Lower lobe of right lung (tissue), 2 donors: ENCODE measurements at places on chromosomes 6 and 20.

DNA sequence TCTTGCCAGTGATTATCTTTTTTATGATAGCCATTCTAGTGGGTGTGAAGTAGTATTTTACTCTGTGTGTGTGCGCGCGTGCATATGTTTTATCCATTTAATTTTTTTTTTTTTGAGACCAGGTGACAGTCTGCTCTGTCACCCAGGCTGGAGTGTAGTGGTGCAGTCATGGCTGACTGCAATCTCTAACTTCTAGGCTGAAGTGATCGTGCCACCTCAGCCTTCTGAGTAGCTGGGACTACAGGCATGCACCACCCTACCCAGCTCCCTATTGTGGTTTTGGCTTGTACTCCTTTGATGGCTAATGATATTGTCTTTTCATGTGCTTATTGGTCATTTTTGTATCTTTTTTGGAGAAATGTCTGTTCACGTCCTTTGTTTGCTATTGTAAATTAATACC is 33.3 kb downstream of the ITCH start:
- DNase-seq, result no peak

GRCh38 chr6:3370361-3371221 is 86.3 kb downstream of the SLC22A23 start:
- no peak for DNase-seq

DNA sequence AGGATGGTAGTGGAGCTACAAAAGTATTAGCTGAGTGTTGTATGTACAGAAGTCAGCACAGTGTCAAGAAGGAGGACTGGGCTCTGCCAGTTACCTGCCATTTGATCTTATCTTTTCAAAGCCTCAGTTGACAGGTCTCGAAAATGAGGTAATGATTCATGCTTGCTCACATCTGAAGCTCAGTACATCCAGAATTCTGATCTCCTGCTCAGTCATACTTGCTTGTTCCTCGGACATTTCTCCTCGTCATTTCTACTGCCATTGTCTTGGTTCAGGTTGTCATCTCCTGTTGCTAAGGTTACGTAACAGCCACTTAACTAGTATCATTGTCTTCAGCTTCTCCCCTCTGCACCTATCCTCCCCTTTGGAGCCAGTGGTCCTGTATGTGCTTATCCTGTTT is 89.5 kb downstream of the SLX4IP start:
- no peak for DNase-seq

DNA sequence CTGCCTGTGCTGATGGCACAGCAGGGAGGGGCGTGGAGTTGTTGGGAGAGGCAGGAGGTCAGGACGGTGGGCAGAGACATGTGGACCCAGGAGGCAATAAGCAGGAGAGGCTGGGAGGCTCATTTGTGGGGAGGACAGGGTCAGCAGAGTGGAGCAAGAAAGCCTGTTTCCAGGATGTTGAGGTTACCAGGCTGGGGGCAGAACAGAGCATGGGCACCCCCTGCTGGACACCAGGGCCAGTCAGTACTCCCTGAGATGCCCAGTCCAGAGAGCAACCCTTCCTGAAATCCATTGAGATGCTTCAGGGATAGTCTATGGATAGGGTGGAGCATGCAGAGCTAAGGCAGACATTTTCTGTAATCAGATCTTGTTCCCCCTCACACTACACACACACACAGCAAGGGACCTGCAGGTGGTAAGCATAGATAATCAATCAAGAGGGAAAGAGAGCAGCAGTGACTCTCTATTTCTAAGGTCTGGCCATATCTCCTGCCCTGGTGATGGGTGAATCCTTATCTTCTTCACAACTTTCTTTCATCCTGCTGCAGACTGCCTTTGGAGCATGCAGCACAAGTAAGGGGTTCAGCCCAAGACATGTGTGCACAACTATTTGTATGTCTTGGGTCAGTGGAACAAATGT is 41.7 kb downstream of the MOCS1 start:
- peak; percentile 73 for DNase-seq

- no peak for DNase-seq
Observed at GRCh38 chr6:80618953-80619352, 512.5 kb downstream of the BCKDHB start.

DNA sequence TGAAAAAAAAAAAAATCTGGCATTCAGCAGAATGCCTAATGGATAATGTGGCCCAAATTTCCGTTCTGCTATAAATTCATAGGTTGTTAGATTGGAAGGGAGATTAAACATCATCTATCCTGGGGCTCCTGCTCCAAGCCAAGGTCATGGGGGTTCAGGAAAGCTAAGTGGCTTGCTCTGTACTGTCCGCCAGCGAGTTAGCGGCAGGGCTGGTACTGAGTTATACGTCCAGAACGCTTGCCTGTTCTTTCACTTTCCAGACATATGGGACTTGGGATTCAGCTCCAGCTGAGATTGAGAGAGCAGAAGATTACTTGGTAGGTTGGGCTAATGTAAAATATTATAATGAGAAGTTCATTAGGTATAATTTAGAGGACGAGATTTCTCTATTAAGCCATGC is 858 bp downstream of the RWDD1 start:
- DNase-seq, result no peak

DNA sequence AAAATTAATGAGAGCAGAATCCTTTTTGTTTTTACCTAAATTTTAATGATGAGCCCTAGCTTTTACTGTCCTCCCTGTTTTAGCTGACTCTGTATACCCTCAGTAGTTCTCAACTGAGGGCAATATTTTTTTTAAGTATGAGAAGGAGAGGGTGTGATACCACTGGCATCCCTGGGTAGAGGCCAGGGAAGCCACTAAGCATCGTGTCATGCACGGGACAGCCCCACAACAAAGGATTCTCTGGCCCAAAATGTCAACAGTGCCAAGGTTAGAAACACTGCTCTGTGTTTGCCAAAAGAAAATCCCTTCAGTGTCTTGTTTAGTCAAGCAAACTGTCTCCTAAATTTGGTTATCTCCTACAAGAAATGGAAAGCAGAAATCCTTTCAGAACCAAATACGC is 210.4 kb downstream of the KCNQ5 start:
- no peak for DNase-seq

GRCh38 chr6:41359617-41360313 is 24.4 kb downstream of the NCR2 start:
- no peak for DNase-seq

DNA sequence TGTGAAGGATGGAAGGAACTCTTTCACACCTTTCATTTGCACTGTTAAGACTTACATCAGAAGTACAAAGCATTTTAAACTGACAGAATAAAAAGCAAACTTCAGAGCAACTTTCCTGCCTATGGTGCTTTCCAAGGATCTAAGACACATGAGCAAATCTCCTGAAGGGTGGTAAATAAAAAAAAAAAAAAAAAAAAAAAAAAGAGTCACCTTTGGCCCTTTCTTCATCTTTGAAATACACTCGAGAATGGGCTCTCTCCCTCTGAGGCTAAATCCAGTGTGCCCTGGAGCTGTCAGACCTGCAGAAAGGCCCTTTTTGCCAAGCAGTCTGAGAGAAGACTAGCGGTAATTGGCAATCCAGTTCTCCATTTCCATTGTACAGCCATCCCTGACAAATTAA is 1113.8 kb upstream of the FLRT3 start:
- no peak for DNase-seq

GRCh38 chr6:136962661-136963060 is 40.6 kb downstream of the SLC35D3 start:
- no peak for DNase-seq

GRCh38 chr20:45098103-45098773 is 2.7 kb downstream of the KCNS1 start:
- DNase-seq, result no peak

DNA sequence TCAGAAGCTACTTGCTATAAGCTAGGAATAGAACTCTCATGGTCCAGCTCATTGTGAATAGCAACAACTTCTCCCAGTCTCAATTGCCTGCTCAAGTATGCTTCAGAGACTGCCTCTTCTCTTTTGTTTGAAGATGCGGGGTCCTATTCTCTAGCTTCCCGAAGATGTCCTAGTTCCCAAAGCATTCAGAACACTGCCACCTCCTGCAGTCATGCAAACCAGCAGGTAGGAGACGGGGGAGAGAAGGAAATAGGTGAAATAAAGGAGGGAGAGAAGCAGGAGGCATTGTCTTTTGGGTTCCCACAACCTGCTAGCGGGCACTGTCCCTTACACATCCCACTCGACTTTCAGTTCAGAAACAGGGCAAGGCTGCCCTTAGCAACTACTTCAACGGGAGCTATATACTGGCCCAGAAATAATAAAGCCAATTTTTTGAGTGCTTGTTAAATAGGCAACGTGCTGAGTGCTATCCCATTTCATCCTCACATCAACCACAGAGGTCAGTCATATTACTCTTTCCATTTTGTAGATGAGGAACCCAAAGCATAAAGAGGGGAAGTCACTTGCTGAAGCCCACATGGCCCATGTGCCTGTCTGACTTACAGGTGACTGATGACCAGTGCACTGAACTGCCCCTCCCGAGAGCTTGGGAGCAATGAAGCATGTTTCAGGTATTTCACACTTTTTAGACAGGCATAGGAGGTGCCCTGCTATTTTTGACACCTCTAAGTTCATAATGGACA is 61.9 kb upstream of the ATXN1 start:
- DNase-seq, result no peak

GRCh38 chr6:106630366-106630765 is 988 bp downstream of the QRSL1 start:
- DNase-seq, result no peak

DNA sequence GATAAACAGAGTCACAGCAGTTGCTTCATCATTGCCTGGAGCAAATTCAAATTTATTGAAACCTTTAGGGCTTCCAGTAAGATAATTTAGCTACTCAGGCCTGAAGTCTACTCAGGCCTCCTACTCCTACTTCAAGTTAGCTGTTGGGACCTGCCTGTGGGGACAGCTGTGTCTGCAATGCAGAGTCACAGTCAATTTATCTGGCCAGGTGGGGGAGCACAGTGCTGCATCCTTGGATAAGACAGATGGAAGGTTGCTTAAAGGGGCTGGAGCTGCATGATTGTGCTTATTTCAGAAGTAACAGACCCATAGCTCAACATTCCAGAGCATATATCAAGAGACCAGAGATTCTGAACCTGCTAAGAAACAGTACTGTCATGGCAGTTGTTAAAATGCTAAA is 932.1 kb downstream of the QKI start:
- DNase-seq, result no peak

DNA sequence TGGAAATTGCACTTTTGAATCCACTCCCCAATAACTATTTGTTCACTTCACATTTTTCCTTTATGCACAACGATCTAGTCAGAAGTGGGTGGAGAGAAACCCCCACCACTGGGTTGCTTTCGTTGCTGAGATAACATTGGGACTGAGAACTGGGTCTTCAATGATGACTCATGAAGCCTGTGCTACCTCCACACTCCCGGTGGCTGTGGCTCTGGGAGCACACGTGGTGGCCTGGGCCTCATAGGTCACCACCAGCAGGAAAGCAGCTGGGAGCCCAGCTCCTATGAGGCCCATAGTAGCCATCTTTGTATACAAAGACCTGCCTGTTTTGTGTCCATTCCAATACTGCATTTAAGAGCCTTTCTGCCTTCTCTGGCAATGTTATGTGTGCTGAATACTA is 178.0 kb upstream of the SASH1 start:
- DNase-seq, result no peak

GRCh38 chr6:17865243-17865642 is 122.2 kb downstream of the KIF13A start:
- no peak for DNase-seq

DNA sequence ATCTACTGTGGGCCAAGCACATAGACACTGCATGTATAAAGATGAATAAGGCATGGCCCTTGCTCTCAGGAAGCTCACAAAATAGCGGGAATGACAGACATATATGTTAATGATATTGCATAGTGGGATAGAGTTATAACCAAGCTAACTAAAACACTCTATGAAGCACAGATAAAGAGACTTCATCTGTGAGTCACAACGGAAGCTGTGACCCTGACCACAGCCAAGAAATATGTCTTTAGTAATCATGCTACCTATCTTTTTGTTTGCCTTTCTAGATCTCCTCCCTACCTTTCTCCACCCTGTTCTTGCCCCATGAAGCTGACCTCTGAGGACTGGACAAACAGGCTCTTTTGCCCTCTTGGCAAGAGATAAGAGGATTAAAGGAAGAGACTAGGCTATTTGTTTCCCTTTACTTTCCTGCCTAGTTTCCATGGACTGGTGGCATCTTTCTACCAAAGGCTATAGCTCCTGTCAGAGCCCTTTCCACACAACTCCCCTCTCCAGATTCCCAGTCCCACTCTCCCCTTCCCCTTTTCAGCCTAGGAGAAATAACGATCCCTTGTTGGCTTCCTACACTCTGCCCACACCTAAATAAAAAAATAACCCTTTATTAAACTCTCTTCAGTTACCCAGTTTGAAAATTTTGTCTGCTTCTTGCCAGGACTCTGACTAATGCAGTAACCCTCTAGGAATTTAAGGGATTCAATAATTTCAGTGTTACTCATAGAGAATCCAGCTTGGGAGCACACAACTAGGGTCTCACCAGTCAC is 504.9 kb upstream of the MARCKS start:
- DNase-seq, result no peak
